Activated naive CD8-positive, alpha-beta T cell treated with anti-CD3 and anti-CD28 coated beads, Interleukin-2, amount 10 ng/mL, durations not matched to agents 7 days and 5 days (primary cell): ENCODE measurements at places on chromosomes 7 and 10. TPM values are rescaled to one million over a fixed set of nuclear protein-coding genes. Genes with fewer than 3 reads are reported as not detected.
A peak's percentile ranks its signal among the peaks of the same experiment; 100 is the strongest.

Gene EDRF1
- 45.8 TPM for total RNA-seq

Gene AMZ1
- 0.17 TPM for total RNA-seq

GRCh38 chr10:73991884-73992245 is 6.1 kb upstream of the VCL start:
- peaks cover 29% of the 10 kb centered on the region for H3K4me1 ChIP-seq
- H3K27me3 ChIP-seq, result peaks cover 3% of the 10 kb centered on the region
- DNase-seq, result peak; percentile 81
- H3K4me3 ChIP-seq, result peak overlapping the region; percentile 61
- H3K36me3 ChIP-seq, result no peaks in the 10 kb centered on the region

GRCh38 chr7:97025130-97025499 is 484 bp upstream of the DLX5 start:
- H3K36me3 ChIP-seq, result peaks cover 2% of the 10 kb centered on the region
- no peak for DNase-seq
- H3K27ac ChIP-seq, result no peak overlapping the region
- peaks cover 88% of the 10 kb centered on the region for H3K27me3 ChIP-seq
- peaks cover 30% of the 10 kb centered on the region for H3K4me1 ChIP-seq

DNA sequence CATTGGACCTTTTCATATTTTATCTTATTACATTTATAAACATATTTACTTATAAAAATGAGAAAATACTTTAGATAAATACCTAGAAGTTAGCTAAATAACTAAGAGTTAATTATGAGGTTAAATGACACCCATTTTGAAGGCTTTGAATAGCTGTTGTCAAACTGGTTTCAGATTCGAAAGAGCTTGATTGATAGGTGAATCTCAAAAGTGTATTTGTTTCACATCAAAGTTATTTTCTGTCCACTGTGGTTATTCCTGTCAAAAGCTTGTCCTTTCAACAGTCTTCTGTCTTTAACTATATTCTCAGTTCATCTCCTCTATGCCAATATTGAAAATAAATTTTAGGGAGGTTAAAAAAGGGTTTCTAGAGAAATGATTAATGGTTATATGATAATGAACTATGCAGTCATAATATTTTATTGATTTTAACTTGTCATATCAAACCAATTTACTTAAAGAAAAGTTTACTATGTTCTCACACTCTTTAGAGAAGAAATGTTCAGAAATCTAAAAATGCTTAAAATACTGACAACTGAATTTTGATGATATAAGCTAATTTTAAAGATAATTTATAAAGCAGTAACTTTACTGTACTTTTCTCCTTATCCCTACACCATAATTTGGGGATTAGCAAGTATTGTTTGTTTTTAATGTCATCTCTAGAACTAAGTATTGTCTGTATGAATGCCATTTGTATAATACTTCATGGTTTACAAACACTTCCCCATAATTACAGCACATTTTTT is 72.0 kb upstream of the FOXP2 start:
- no peaks in the 10 kb centered on the region for H3K4me1 ChIP-seq
- no peaks in the 10 kb centered on the region for H3K27me3 ChIP-seq
- no peak overlapping the region for H3K27ac ChIP-seq
- no peak for DNase-seq

- H3K27me3 ChIP-seq, result peaks cover 44% of the 10 kb centered on the region
- H3K27ac ChIP-seq, result no peak overlapping the region
- no peaks in the 10 kb centered on the region for H3K36me3 ChIP-seq
- no peak overlapping the region for H3K4me3 ChIP-seq
Observed at GRCh38 chr7:28407651-28408050, 4.7 kb upstream of the CREB5 start.

DNA sequence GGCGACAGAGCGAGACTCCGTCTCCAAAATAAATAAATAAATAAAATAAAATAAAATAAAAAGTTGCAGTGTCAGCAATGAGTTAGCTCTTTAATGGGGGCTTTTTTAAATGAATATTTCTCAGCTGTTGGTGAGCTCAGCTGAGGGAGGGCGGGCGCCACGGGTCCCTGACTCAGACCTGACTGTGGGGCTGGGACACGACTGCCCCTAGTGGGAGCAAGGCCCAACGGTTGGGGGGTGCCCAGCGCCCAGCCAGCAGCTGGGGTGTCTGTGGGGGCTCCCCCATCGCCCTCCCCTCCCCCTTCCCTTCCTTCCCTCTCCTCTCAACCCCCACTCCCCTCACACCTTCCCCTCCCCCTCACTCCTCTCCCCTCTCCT is 46.6 kb downstream of the PWWP2B start:
- peak overlapping the region; percentile 97 for H3K27ac ChIP-seq
- H3K4me3 ChIP-seq, result no peak overlapping the region
- H3K36me3 ChIP-seq, result no peaks in the 10 kb centered on the region
- H3K4me1 ChIP-seq, result peaks cover 25% of the 10 kb centered on the region
- no peaks in the 10 kb centered on the region for H3K27me3 ChIP-seq
- peak; percentile 77 for DNase-seq

GRCh38 chr7:107891636-107892366 is 818 bp downstream of the DLD start:
- no peak for DNase-seq
- peaks cover 18% of the 10 kb centered on the region for H3K36me3 ChIP-seq
- peaks cover 36% of the 10 kb centered on the region for H3K4me1 ChIP-seq
- peak overlapping the region; percentile 100 for H3K27ac ChIP-seq
- H3K4me3 ChIP-seq, result peak overlapping the region; percentile 100
- H3K27me3 ChIP-seq, result no peaks in the 10 kb centered on the region

- DNase-seq, result no peak
- H3K4me3 ChIP-seq, result no peak overlapping the region
- no peak overlapping the region for H3K27ac ChIP-seq
- H3K27me3 ChIP-seq, result no peaks in the 10 kb centered on the region
Observed at GRCh38 chr10:9102026-9102425, 1047.5 kb downstream of the GATA3 start.

GRCh38 chr10:104193787-104194186 is 38.4 kb downstream of the CFAP43 start:
- no peaks in the 10 kb centered on the region for H3K4me1 ChIP-seq
- H3K27ac ChIP-seq, result no peak overlapping the region
- H3K36me3 ChIP-seq, result no peaks in the 10 kb centered on the region

DNA sequence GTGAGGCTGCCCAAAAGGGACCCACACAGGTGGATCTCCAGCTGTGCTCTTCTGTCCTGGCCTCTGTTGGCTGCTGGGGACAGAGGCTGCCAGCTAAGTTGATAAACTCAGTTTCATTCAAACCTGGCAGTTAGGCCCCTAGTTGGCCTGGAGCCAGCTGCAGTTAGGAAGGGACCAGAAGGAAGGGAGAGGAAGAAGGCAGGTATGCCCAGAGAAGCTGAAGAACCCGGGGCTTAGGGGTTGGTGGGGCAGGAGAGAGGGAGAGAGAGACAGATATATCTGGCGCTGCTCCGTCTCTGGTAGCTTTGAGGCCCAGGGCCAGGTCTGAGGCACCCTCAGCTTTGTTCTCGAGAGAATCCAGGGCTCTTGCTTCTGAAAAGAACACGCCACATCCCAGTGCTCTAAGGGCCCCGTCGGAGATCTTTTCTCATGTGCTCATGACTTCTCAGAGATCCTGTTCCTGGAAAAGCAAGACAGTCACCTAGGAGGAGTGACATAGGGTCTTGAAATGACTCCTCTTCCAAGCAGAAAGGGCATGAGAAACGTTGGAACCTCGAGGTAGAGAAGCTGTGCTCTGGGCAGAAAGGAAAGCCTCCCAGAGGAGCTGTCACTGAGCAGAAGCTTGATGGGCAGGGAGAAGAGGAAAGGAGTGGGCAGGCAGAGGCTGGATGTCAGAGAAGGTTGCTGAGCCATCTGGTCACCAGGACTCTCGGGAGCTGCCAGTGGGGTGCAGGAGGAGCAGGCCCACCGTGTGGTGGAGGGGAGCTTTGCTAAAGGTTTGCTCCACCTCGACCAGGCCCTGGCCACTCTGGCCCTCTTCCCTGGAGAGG is 153.6 kb downstream of the ARHGAP21 start:
- H3K4me1 ChIP-seq, result no peaks in the 10 kb centered on the region
- DNase-seq, result no peak
- H3K27me3 ChIP-seq, result peaks cover 2% of the 10 kb centered on the region
- no peak overlapping the region for H3K27ac ChIP-seq
- H3K4me3 ChIP-seq, result no peak overlapping the region
- H3K36me3 ChIP-seq, result no peaks in the 10 kb centered on the region

DNA sequence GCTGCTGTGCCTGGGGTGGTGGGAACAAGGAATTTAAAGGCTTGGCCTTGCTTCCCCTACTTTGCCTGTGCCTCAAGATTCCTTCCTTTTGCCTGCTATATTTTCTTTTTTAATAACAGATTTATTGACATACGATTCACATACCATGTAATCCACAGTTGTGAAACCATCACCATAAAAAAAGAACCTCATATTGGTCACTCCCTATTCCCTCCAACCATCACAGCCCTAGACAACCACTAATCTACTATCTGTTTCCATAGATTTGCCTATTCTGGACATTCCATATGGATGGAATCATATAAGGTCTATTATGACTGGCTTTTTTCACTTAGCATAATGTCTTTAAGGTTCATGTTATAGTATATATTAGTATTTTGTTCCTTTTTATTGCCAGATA is 59.3 kb upstream of the TRIM8 start:
- H3K36me3 ChIP-seq, result no peaks in the 10 kb centered on the region
- peaks cover 3% of the 10 kb centered on the region for H3K4me1 ChIP-seq
- H3K27me3 ChIP-seq, result no peaks in the 10 kb centered on the region

- H3K27me3 ChIP-seq, result no peaks in the 10 kb centered on the region
- no peaks in the 10 kb centered on the region for H3K36me3 ChIP-seq
Observed at GRCh38 chr10:109027534-109028185, 895.7 kb downstream of the XPNPEP1 start.
